ENCODE measurements at places on chromosomes 16 and 17.

- peak; percentile 59 for DNase-seq
These were observed 56.1 kb upstream of the ACSF3 start for GRCh38 chr16:89037261-89038152.

DNA sequence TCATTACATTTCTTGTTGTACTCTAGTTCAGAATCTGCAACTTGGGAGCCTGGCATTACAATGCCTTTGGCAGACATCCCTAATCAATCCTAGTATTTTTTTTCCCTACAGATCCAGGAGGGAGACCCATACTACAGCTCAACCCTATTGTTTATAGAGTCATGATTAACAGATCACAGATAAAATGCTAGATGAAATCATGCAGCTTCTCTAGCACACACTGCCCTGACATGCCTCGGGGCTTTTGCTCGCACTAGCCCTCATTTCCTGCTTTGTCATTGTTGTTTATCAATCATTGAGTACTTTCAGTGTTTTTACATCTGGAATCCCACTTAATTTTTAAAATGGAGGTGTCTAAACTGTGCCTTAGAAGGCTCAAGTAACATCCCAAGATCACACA lies 412.5 kb downstream of the CA10 start:
- no peak for DNase-seq

DNA sequence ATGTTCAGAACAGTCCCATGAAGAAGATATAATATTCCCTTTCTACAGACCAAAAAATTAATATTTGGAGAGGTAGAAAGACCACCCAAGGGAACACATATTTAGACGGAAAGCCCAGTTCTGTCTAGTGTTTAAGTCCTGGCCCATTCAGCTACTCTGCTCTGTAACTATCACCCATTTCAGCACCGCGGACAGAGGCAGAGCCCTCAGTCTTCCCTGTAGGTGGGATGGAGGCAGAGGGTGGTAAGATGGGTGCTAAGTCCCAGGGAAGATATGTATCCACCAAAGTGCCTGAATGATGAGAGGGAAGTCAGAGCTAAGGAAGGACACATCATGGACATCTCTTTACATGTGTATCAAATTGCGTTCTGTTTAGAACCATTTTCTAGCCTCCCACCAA lies 27.8 kb upstream of the C16orf78 start:
- DNase-seq: no peak

DNA sequence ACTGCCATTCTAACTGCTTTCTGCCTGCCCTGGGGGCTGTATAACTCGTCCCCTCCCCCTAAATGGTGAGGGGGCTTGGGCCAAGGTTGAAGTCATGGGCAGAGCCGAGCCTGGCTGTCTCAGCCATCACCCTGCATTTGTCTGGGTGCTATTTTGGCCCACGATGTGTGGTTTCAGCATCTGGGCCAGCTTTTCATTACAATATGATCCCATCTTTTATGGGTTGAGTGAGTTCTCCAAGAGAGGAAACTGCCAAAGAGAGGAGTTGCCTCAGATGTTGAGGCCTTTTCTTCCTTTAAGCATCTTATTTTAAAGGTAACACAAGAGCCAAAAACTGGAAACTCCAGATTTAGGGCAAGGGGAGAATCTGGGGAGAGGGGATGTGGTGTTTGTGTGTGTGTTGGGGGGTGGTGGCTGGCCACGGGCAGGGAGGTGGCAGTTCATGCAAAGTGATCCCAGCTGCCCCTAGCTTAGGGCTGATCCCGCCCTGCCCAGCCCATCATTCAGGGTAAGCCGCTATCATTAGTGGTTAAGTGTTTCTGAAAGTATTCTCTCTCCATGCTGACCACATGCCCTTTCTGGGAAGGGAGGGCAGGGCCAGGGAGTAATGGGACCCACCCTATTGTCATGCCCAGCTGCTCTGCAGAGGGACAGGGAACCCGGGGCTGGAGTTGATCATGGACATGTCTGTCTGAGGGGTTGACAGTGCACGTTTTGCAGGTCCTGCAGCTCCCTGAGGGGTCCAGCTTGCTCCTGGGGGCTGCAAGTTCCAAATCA lies 83.2 kb upstream of the CLEC18A start:
- no peak for DNase-seq

GRCh38 chr17:68867759-68868516 lies 87.3 kb downstream of the ABCA8 start:
- no peak for DNase-seq

- no peak for DNase-seq
These were observed 11.4 kb downstream of the THRA start for GRCh38 chr17:40074175-40074512.

DNA sequence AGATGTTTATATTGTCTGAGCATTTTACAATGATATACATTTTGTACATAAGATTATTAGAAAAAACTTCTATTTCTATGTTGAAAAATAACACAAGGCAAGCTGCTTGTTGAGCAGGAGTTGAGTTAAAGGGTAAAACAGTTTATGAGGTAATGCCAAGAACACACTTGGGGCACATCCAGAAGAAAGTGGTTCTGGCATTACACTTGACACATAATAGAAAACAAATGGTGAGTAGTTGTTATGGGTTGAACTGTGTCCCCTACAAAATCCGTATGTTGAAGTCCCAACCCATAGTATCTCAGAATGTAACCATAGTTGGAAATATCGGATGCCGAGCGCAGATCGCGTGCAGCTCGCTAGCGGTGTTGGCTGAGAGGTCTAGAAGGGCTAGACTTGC lies 354.3 kb upstream of the GOT2 start:
- DNase-seq: no peak

DNA sequence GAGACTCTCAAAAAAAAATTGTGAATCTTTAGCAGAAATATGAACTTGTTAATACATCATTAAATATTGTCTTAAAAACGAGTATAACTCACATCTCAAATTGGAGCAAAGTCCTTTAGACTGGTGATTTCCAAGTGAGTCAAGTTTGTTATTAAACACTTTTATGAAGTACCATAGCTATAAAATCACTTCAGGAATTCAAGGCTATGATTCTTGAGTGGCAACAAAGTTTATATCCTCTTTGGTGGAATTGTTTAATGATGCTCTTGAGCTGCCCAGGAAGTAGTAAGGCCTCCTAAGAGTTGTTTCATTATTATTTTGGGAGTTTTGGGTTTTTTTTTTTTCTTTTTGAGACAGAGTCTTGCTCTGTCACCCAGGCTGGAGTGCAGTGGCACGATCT lies 16.7 kb upstream of the BLMH start:
- no peak for DNase-seq

GRCh38 chr17:61072648-61073047 lies 327.0 kb upstream of the TBX2 start:
- DNase-seq: no peak

- DNase-seq: no peak
These were observed 163.0 kb downstream of the ABCA8 start for GRCh38 chr17:68792042-68792685.

- DNase-seq: peak; percentile 24
These were observed 125.7 kb downstream of the XYLT1 start for GRCh38 chr16:17345043-17345442.

DNA sequence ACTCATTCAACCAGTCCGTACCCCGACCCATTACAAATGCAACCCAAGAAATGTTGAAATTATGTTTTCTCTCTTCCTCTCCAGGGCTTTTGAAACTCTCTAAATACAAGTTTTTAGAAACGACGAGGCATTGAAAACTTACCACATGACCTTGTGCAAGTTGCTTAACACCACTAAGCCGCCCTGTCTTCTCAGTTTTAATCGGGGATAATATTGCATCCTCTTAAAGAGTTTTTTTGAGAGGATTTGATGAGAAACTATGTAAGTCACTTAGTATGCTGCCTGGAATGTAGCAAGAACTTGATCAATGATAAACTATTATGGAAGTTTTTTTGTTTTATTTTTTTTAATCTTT lies 149.0 kb upstream of the FAM20A start:
- DNase-seq: no peak

- DNase-seq: peak; percentile 47
These were observed 39.0 kb downstream of the DNAH17 start for GRCh38 chr17:78538033-78538776.

DNA sequence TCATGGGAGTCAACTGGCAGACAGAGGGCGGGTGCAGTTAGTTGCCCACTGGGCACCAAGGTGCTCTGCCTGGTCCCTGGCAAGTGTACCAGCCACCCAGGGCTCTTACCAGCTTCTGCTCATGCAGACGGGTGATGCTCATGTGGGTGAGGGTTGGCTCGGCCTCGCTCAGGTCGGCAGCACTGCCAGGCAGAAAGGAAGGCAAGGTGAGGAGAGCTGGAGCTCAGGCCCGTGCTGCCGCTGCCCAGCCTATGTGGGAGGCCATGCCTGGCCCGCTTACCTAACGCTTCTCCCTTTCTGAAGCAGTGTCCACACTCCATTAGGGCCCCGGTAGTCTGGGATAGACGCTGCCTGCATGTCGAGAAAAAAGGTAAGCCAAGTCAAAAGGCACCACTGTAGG lies 2.6 kb downstream of the SIRT7 start:
- DNase-seq: no peak

GRCh38 chr16:85750146-85750826 lies 610 bp downstream of the C16orf74 start:
- peak; percentile 32 for DNase-seq

DNA sequence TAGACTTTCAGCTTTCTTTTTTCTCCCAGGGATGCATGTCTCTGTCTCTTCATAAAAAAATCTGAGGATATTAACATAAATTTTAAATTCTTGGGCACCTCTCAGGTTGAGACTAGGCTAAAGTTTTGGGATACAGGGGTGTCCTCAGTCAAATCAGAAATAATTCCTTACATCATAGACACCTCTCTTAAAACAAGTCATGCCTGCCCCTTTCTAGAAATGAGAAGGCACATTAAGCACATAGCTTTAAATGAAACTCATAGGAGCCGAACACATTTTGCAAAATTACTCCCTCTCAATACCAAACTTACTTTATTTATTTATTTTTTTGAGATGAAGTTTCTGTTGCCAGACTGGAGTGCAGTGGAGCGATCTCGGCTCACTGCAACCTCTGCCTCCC lies 67.3 kb upstream of the BCAR1 start:
- no peak for DNase-seq

DNA sequence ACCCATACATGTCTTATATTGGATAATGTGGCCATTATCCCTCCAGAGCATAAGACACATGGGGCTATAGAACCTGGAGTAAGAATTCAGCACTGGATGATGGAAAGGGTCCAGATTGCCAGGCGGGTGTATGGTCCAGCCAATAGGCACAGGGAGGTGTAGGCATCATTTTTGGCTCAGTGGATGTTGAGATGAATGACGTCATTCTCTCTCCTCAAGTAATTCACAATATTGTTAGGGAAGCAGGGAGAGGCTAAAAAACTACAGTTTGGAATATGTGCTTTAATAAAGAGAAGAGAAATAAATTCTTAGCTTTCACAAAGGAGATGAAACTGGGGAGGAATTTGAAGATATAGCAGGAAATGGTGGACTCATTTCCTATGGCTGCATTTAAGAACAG lies 461.1 kb upstream of the GOT2 start:
- no peak for DNase-seq

DNA sequence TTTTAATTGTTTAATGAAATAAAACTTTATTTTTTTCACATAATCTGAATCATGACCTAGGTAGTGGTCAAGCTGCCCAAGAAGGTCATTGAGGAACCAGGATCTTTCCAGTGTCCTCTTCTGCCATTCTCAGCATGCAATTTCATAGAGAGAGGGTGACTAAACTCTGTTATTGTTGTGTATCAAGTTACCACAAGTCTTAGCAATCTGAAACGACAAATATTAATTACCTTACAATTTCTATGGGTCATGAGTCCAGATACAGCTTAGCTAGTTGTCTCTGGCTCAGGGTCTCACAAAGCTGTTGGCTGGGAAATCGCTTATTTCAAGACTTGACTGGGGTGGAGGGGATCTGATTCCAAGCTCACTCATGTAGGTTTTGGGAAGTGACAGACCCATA lies 37.6 kb downstream of the FTO start:
- DNase-seq: no peak

DNA sequence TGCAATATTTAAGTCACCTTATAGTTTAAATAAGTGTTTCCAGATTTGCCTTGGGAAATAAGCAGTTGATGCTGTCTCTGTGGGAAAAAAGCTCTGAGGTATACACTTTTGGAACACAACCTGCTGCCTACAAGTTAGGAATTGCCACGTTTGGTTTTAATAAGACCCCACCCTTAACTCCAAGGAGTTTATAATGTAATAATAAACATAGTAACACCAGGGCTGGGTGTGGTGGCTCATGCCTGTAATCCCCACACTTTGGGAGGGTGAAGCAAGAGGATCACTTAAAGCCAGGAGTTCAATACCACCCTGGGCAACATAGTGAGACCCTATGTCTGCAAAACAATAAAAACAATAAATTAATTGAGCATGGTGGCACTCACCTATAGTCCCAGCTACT lies 15.9 kb upstream of the SMG1 start:
- DNase-seq: no peak

DNA sequence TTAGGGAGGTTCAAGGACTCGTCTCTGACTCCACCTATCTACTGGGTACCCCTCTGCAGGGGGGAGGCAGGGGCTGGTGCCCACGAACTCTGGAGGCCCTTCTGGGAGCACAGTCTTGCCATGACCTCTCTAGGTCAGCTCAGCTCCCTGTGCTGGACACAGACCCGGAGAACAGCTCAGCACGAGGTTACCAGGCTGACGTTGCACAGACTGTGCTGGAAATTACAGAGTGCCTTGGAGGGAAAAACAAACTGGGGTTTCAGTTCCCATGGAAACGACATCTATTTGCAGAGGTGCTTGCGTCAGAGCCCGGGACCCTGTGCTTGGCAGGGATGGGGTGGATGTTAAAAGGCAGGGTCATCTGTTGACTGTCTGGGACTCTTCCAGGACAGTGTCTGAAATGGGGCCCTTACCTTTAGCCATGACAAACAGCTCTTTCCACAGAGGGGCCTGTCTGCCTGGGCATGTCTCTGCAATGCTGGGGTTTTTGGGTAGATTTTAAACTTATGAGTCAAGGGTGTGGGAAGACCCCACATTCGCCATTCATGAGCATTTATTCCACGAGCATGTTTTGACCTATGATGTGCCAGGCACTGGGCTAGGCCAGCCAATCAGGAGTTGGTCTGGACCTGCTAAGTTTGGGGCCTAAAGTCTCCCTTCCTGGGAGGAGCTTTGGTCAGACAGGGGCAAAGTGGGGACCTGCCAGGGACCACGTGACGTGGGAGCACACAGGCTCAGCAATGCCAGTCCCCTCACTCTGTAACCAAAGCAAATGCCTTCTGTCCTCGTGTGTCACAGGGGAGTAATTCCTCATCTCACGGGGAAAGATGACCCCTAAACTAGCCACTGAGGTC lies 22.5 kb downstream of the CCR7 start:
- peak; percentile 90 for DNase-seq

- no peak for DNase-seq
These were observed 20.0 kb downstream of the FBXO47 start for GRCh38 chr17:38947189-38947588.
